ENCODE measurements at places on chromosomes 12 and 14.

DNA sequence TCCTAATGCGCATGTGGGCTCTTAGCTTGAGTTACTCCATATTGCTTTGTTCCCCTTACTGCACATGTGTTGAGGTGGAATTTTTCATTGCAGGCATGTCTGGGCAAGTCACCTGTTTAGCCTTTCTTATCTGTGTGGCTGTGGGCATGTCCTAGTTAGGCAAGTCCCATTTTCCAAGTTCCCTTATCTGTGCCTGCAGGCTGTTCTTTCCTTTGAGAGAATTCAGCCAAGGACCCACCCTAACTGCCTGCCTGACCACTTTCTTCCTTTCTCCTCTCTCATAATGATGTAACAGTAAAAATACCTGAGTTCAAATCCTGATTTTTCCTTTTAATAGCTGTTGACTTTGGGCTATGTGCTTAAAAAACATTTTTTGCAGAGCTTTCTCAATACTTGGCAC, 870.6 kb downstream of the NRXN3 start:
- no peak for DNase-seq

DNA sequence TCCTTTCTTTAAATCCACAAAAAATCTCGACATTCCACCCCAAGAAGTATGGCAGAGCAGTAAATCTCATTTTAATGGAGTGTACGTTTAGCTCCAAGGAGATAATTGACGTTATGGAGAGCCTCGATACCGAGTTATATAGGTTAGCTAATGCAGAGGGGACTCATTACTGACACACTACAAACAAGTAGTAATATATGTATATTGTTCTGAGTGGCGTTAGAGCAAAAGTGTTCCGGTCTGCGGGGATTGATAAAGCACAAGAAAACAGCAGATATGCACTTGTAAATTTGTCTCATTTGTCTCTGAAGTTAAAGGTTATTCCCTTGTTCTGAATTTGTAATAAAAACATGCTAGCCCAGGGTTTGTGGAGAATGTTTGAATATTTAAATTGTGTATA, 84.1 kb downstream of the BCL11B start:
- DNase-seq: no peak

DNA sequence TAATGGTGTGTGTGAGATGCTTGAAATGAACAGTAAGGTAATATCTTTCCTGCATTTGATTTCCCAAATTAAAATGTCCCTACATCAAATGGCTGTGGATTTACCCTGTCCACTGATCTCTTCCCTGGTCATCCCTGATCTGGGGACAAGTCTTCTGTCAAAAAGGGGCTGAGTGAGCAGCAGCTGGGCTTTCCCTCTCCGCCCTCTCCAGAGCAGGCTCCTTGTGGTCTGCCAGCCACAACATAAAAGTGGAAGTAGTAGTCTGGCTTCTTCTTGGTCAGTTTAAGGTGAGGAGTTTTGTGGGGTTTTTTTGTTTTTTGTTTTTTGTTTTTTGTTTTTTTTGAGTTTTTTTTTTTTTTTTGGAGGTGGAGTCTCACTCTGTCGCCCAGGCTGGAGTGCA, 25.2 kb upstream of the PLXNC1 start:
- DNase-seq: no peak

DNA sequence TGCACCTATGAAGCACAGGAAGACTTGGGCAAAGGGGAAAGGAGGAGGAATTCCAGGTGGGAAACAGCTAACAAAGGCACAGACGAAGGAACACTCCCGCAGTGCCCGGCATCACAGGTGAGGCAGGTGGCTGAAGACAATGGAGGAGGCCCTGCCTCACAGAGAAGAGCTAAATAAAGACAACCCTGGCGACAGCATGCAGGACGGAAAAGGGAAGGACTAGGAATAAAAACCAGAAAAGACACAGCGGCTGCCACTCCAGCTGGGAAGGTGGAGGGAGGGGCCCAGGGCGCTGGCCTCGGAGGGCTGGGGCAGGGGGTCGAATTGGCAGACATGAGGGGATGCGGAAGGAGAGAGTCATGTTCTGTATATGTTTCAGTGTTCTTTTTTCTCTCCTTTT, 43.0 kb upstream of the ANO2 start:
- no peak for DNase-seq

DNA sequence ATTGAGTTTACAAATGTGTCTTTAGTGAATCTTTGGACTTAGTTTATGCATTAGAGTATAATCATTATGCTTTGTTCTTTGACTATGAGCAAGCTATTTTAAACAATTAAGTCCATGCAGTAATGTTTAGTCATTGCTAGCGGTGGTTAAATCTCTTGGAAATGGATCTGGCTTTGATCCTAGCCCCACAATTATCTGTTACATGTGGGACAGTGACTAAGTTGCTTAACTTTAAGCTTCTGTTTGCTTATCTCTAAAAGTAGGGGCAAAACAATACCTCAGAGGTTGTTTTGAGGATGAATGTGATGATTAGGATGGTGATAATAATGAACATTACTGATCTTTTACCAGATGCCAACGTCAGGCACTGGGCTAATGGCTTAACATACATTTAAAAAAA, 124.2 kb downstream of the NPAS3 start:
- DNase-seq: no peak
